Activated T-cell treated with anti-CD3 and anti-CD28 coated beads, Interleukin-2, amount 50 U/mL, for 24 hours (primary cell): ENCODE measurements at places on chromosomes 3 and 15.

DNA sequence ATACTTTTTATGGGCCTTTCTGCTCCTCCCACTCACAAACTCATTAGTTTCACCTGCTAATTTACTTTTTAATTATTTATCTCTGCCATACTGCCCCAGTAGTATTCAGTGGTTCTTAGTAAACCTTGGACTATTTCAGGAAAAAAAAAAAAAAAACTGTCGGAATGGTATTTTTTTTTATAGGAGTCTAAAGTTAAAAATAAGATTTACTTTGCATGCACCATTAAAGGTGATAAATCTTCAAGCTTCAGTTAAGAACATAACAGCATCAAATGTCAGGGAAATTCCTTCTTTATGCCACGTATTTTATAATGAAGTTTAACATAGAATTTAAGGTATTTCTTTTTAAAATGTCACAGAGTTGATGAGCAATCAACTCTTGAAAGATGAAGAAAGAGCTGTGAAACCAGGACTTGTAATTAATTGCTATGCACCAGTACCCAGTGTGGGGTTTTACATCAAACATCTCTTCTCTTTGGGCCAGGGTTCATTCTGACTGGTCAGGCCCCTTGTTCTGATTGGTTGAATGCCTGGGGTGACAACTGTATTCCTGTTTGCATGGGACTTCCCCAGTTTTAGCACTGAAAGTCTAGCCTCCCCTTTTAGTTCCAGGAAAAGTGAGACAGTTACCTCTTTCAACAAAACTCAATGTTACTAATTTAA lies 40.3 kb upstream of the PTPRG start:
- no peaks in the 10 kb centered on the region for H3K36me3 ChIP-seq
- peak overlapping the region; percentile 68 for H3K27ac ChIP-seq
- DNase-seq: no peak
- no peaks in the 10 kb centered on the region for H3K27me3 ChIP-seq

DNA sequence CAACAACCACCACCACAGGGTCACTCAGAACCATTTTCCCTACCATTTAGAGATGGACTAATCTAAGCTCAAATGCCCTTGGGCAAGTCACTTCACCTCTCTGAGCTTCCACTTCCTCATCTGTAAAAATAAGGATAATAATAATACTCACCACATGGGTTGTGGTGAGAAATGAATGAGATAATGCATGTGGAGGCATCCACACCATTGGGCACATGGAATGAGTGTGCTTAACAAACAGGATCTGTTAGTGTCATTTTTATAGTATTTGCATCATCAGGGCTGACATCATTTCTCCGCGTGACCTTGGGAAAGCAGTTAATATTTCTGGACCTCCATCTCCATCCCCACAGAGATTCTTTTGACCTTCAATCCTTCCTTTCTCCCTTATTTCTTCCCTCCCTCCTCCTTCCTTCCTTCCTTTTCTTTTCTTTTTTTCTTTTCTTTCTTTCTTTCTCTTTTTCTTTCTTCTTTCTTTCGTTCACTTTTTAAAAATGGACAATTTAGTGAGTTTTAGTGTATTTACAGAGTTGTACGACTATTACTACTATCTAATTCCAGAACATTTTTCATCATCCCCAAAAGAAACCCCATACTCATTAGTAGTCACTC lies 7.7 kb upstream of the RFT1 start:
- H3K36me3 ChIP-seq: no peaks in the 10 kb centered on the region
- H3K4me3 ChIP-seq: no peak overlapping the region
- H3K27me3 ChIP-seq: no peaks in the 10 kb centered on the region
- no peak overlapping the region for H3K27ac ChIP-seq

DNA sequence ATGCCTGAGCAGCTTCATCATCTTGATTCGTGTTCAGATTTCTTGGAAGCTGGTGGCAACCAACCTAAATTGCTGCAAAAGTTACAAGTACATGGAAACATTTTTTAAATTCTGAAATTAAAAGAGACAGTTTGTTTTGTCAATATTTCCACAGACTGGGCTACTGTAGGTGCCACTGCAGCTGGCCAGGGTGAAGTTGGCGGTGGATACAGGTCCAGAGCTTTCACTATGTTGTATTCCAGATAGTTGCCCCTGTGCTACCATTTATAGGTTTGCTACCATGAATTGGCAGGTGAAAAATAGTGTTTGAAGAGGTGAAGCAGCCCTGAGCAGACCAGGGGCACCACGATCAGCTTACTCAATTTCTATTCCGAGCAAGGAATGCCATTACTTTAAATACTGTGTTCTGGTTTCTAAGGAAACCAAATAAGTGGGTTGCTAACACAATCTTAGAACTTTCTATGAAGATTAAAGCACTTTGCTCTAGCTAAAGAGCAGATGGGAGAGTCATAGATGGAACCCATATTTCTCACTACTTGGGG lies 21.2 kb upstream of the SHC4 start:
- H3K27ac ChIP-seq: no peak overlapping the region
- peaks cover 6% of the 10 kb centered on the region for H3K36me3 ChIP-seq
- H3K4me1 ChIP-seq: no peaks in the 10 kb centered on the region
- DNase-seq: no peak
- H3K27me3 ChIP-seq: peaks cover 15% of the 10 kb centered on the region

GRCh38 chr3:188827103-188827502 lies 344.7 kb upstream of the TPRG1 start:
- H3K4me3 ChIP-seq: no peak overlapping the region
- H3K27ac ChIP-seq: peak overlapping the region; percentile 24
- H3K27me3 ChIP-seq: no peaks in the 10 kb centered on the region
- no peak for DNase-seq

DNA sequence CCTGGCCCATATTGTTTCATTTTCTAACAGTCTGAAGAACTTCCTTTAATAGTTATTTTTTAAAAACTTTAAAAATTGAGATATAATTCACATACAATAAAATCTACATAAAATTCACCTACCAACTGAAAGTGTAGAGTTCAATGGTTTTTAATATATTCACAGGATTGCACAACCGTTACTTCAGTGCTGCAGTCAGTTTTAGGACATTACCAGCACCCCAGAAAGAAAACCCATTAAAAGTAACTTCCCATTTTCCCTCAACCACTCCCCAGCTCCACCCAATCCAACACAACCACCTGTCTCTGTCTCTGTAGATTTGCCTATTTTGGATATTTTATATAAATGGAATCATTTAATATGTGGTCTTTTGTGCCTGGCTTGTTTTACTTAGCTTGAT lies 29.6 kb downstream of the MGA start:
- H3K27ac ChIP-seq: peak overlapping the region; percentile 88
- H3K36me3 ChIP-seq: peaks cover 12% of the 10 kb centered on the region
- no peak for DNase-seq
- H3K4me1 ChIP-seq: peaks cover 65% of the 10 kb centered on the region
- no peak overlapping the region for H3K4me3 ChIP-seq

DNA sequence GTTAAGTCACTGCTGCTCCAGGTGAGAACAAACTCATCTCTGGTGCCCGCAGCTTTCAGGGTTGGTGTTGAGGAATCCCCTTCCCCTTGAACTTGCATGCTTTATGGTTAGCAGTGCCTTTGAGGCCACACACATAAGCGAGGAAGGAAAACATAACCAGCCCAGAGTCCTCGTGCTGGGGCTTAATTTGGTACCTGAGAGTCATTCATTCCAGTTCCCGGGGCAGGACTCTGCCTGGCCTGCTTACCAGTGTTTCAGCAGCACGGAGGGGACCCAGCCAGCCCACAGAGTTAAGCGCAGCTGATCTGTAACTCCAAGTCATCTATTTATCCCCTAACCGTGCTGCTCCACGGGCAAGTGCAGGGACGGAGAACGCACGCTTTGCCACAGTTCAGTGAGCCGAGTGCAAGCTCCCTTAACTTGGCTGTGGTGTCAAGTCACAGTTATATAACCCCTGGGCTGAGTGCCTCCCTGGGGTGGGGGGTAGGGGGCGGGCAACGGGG lies 302.3 kb upstream of the ICE2 start:
- no peak overlapping the region for H3K4me3 ChIP-seq
- peaks cover 47% of the 10 kb centered on the region for H3K4me1 ChIP-seq
- H3K27ac ChIP-seq: no peak overlapping the region
- no peak for DNase-seq
- no peaks in the 10 kb centered on the region for H3K27me3 ChIP-seq
- H3K36me3 ChIP-seq: no peaks in the 10 kb centered on the region
